ENCODE measurements at places on chromosomes 5 and 9.

GRCh38 chr5:178249191-178249989 lies 16.8 kb upstream of the PHYKPL start:
- no peak for DNase-seq

DNA sequence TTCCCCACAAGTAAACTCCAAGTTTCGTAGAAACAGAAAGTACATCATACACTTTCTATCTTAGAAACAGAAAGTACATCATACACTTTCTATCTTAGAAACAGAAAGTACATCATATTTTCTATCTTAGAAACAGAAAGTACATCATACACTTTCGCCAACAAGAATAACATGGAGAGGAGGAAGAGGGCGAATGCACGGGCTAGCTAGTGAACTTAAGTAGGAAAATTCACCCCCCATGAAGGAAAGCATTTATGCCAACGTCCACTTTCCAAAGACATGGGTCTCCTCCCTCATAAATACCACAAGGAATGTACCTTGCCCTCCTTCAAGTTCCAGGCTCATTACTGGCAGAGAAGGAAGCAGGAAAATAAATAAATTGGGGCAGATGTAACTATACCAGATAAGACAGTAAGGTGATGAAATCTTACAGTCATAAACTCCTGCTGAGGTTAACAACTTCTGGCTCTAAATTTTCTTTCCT lies 64.7 kb downstream of the FRMD3 start:
- no peak for DNase-seq

- no peak for DNase-seq
Observed at GRCh38 chr5:181207214-181207959, 2.4 kb upstream of the TRIM7 start.

- no peak for DNase-seq
Observed at GRCh38 chr5:84057211-84057610, 327.5 kb downstream of the EDIL3 start.

DNA sequence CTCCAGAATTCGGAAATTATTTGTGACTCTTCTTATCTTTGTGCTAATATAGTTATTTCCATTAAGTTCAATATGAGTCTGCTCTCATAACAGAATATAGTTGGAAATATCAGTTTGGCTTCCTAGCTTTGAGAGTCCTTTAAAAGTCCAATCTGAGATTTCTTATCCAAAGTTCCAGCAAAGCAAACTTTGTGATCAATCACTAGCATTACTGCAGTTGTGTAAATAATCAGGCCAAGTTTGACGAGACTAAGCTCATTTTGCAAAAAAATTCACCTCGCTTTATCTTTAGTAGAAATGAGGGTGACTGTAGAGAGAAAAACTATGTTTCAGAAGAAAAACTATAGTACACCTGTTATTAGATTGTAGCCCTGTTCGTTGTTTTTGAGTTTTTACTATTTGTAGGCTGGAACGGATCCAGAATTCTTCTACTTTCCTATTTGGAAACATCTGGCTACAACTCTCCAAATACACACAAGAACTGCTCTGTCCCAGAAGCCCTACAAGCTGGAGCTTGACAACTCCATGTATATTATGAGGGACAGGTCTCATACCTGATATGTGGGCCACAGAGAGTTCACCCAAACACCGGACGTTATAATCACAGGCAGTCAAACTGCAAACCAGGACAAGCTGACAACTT lies 47.8 kb downstream of the RAPGEF1 start:
- DNase-seq = no peak

GRCh38 chr5:131758520-131758900 lies 38.3 kb downstream of the FNIP1 start:
- DNase-seq = no peak

GRCh38 chr5:39201160-39201780 lies 18.1 kb downstream of the FYB1 start:
- no peak for DNase-seq

GRCh38 chr9:136247947-136248637 lies 2.5 kb upstream of the QSOX2 start:
- DNase-seq = no peak

DNA sequence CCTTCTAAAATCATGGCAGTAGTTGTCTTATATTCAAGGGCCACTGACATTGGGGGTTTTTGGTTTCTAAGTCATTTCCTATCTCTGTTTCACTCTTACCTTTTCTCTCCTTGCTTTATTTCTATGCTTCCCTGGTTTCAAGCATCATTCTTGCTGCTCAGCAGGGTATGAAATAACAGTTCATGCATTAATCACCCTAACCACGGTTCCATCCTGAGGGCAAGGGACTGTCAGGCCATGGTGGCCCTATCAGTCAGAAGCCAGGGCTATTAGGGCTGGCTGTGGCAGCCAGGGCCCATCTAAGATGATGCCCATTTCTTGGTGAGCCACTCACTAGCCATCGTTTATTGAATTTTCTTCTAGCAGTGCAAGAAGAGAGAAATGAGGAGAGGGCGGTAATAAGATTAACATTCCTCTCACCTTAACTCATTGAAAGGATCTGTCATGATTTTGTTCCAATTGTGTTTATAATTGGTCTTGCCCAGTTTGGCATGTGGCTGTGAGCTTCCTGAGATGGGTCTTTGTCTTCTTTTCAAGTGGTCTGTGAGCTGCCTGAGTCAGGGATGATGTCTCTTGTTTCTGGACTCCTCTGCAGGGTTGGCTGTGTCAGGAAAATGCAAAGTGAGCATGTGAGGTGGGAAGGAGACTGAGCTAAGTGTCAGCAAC lies 45.2 kb downstream of the CYSTM1 start:
- DNase-seq = no peak

DNA sequence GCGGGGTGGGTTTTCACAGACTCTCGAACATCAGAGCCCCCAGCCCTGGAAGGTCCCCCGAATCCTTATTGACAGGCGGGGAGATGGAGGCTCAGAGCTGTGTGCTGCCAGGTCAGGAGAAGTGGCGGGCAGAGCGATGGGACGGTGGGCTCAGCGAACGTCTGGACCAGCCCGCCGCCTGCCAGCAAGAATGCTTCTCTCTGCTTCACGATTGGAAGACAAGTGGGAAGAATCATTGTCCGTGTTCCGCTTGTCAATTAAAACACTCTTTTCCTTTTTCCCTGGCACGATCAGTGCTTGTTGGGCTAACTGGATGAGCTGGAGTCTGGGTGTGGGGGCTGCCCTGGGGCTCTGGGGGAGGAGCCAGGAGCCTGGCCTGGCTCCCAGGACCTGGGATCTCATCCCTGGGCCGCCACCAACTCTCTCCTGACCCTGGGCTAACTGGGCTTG lies 1.6 kb downstream of the COL5A1 start:
- peak; percentile 75 for DNase-seq

Measured in hepatic stellate cell (primary cell).